LoVo (cell line): ENCODE measurements at places on chromosomes 16 and 17.

DNA sequence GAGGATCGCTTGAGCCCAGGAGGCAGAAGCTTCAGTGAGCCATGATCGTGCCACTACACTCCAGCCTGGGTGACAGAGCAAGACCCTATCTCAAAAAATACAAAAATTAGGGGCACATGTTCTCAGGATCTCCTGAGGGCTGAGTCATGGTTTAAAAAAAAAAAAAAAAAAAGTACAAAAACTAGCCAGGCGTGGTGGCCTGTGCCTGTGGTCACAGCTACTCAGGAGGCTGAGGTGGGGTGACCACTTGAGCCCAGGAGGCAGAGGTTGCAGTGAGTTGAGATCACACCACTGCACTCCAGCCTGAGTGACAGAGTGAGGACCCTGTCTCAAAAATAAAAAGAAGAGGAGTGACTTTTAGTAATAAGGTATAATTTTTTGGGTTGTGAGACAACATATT, 16.9 kb downstream of the BLMH start:
- DNase-seq: no peak

DNA sequence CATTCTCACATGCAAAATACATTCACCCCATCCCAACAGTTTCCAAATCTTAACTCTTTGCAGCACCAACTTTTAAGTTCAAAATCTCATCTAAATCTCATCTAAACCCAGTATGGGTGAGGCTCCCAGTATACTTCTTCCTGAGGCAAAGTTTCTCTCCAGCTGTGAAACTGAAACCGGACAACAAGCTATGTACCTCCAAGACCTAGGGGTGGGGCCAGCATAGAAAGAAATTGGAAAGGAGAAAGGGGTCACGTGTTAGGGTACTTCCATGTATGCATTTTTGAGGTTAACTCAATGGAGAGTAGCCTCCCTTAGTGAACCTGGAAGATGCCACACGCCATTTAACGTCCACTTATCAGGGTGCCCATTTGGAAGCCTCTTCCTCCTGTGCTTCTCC, 23.9 kb upstream of the LRRC75A start:
- DNase-seq: no peak

GRCh38 chr16:53494636-53495035, 8.4 kb downstream of the AKTIP start:
- no peak for DNase-seq

DNA sequence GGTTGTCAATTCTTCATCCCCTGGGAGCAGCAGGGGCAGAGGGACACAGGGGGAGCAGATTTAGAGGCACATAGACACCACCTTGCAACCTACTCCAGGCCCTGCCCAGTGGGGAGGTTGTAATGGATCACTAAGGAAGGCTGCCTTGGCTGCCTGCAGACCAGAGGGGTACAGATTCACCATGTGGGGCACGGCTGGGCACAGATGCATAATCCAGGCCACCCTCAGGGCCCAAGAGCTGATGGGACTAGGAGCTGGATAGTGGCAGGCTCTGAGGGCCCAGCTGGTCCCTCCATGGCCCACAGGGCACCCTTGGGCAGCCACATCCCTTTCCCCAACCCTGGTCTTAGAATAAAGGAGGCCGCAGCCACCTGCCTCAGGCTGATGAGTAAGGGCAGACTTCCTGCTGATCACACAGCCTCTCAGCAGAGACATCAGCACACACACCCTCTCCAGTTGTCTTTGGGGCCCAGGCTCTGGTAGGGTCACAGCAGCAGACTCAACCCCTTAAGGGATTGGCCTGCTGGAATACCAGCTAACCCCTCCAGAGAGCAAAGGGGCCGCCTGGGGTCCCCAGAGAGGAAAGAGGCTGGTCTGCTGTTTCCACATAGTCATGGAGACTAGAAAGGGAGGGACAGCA, 224.9 kb downstream of the GSG1L start:
- no peak for DNase-seq
